Activated naive CD4-positive, alpha-beta T cell treated with anti-CD3 and anti-CD28 coated beads, Interleukin-2, amount 50 U/mL, for 72 hours (primary cell): ENCODE measurements at places on chromosomes 7 and 10.
A peak's percentile ranks its signal among the peaks of the same experiment; 100 is the strongest.

DNA sequence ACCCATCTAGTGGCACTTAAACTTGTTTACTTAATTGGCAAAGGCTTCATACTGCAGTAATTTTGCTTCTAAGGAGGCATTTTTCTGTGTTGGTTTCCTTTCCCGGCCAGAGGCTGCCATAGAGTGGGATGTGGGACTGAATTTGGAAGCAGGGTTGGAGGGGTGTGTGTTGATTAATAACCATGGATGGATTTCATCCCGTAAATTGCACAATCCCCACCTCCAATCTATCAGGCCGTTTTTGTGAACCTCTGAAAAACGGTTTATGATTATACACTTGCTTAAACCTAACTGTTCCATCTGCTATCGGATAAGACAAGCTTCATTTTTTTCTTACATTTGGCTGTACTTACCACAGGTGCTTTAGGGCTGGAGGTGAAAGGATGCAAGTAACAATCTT is 1.3 kb downstream of the TMEM60 start:
- DNase-seq, result no peak

GRCh38 chr10:93434991-93435491 is 47.1 kb downstream of the MYOF start:
- no peak for DNase-seq

GRCh38 chr7:246451-246850 is 43.5 kb upstream of the FOXL3 start:
- DNase-seq, result no peak

GRCh38 chr10:120110196-120110595 is 217.7 kb downstream of the SEC23IP start:
- DNase-seq, result no peak

GRCh38 chr10:43124574-43125273 is 13.5 kb upstream of the CSGALNACT2 start:
- DNase-seq, result no peak

GRCh38 chr10:20327954-20328353 is 511.7 kb downstream of the PLXDC2 start:
- no peak for DNase-seq

DNA sequence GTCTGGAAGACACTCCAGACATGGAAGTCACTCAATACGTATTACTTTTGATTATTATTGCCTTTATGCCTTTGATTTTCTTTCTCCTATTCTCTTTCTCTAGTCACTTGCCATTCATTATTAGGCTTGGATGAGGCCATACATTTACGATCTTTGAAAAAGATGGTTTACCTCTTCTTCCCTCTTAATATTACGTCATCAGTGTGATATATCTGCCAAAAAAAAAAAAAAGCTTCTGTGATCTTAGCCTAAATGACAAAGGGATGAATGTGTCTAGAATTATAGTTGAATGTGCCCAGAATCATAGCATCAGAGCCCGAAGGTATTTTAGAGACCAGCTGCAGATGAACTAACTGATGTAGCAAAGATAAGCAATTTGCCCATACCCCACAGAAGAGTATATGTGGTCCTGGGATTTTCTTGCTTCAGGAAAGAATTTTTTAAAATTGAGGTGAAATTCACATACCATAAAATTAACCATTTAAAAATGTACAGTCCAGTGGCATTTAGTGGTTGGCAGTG is 73.9 kb downstream of the HHEX start:
- DNase-seq, result no peak

GRCh38 chr10:108696792-108697477 is 1226.4 kb downstream of the XPNPEP1 start:
- DNase-seq, result no peak

DNA sequence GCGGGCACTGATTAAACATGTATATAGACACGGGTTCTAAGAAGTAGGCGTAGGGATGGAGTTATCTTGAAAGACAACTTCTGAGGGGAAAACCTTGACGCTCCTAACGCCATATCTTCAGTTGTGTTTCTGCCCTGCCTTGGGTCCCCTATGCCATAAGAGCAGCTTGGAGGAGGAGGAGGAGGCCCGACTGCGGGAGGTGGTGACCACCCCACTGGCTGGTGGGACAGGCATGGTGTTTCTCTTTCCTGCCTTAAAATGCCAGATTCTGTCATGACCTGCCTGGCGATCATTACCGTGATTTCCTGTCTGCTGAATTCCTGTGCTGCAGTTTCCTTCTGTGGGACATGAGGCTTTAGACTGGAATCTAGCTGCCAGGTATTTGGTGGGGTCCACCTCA is 15.9 kb downstream of the ZNF783 start:
- no peak for DNase-seq

- peak; percentile 45 for DNase-seq
Observed at GRCh38 chr10:48459270-48460150, 145.4 kb downstream of the ARHGAP22 start.

DNA sequence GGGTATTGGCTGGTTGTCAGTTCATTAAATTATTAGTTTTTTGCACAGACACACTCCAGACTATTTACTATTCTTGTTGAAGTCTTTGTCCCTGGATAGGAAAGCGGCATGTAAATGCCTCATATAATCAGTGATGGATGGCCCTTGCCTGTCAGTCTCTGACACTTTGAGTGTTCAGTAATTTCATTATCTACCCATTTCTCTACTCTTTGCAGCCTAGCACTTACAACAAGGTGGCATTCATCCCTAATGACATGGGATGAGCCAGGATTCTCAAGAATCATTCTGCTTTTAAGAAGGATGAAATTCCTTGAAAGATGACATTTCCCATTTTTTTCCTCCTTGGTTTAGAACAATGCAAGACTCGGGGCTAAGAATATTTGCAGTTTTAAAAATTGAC is 155.7 kb downstream of the SORCS3 start:
- no peak for DNase-seq
